ENCODE measurements at places on chromosomes 1 and 21.

DNA sequence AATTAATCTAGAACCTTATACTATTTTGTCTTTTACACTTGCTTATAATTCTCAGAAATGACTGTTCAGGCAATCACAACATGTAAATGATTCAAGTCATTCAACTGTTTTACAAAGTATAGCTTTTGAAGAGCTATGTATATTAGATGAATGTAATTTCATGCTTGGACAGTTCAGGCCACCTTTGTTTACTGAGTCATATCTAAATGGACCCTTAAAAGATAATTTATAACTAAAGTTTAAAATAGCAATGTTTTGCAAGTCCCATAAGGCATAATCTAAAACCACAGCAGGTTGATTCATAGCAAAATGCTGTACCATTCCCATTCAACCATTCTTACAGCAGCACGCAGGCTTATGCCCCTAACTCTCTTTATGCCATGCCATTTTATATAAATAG, 64.8 kb downstream of the PIK3R3 start:
- DNase-seq: no peak

GRCh38 chr1:13893409-13893821, 193.4 kb downstream of the PRDM2 start:
- no peak for DNase-seq

- no peak for DNase-seq
Measured at GRCh38 chr1:32001863-32002262, 11.8 kb upstream of the KHDRBS1 start.

DNA sequence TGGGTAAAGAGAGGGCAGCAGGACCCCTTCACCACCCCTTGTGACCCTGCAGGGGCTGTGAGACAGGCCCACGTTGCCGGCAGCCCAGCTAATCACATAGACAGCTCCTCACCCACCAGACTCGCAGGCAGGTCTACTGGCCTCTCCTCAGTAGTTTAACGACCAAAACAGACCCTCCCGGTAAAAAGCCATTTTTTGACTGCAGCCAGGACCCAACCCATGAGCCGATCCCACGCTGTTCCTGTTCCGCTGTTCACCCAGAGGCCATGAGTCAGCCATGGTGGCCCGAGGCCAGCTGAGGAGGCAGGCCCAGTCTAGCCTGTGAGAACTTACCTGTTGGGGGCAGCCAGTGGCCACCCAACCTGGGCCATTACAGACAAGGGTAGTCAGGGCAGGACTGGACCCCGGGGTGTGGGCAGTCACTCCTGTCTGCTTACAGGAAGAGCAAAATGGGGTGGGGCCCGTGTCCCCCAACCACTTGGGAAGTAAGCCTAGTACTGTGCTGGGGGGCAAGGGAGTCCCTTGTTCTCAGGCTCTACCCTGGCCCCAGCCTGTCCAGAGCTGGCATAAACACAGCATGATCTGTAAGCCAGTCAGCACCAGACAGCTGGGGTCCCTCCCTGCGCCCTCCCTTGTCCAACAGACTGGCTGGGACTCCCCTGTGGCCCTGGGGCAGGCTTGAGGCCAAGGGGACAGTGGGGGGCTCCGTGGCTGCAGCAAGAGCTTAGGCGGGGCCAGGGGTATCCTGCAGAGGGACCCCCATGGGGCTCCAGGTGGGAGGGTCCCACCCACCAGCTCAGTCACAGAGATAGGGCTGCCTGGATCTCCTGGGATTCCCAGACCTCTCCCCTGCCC, 61.9 kb downstream of the WNT9A start:
- DNase-seq: no peak

DNA sequence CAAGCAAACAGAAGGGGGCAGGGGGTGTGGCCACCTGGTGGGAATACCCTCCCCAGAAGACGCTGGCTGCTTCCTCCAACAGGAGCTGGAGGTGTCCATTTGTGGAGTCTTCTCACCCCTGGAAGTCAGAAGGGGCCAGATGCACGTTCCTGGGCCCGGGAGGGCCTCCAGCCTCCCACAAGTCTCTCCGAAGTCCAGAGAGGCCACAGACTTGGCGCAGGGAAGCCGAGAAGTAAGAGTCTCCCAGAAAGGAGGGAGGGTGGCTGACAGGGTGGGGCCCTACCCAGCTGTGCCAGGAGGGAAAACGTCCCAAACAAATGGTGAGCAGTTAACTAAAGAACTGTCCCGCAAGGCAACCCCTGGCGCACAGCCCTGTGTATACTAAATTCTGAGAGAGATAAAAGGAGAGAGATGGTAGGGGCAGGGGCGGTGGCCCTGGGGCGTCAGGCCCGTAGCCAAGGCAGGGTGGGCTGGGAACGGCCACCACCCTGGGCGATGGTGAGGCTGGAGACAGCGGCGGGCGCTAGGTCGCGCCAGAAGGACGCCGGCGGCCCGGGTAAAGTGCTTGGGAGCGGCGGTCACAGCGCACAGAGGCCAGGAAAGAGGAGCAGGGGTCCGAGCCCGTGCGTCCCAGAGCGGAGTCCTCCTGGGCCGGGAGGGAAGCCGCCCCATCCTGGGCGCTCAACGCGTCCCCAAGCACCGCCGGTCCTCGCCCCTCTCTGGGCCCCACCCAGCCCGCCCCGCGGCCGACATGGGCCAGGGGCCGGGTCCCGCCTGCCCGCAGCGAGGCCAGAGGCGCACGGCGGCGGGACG, 1.2 kb downstream of the CHD5 start:
- DNase-seq: peak; percentile 30

DNA sequence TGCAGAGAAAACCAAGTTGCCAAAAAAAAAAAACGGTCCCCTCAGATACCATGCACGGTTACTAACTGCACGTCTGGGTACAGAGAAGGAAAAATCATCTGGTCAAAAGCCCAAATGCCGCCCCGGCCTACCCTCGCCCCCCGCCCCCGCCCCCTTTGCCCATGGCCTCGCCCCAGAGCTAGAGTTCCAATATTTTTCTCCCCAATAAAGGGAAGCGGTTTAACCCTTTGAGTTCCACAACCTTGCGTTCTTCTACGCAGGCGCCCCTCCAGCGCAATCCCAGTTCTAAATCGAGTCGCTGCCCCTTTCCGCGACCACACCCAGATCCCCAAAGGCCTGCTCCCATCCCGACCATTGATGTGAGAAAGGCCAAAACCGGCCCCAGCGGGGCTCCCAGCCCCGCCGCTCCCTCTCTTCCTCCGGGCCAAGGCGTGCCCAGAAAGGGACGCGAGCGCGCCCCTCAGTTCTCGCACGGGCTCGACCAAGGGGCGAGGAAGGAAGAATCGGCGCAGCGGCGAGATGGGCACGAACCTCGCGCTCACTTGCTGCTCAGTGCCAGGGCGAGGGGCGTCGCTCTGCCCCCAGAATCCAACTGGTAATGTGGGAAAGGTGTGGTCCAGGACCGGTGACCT, 797 bp downstream of the WDR47 start:
- no peak for DNase-seq

DNA sequence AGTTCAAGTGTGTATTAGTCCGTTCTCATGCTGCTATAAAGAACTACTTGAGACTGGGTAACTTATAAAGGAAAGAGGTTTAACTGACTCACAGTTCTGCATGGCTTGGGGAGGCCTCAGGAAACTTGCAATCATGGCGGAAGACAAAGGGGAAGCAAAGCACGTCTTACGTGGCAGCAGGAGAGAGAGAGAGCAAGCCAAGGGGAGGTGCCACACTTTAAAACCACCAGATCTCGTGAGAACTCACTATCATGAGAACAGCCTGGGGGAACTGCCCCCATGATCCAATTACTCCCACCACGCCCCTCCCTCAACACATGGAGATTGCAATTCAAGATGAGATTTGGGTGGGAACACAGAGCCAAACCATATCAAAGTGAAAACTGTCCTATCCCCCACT, 4.1 kb upstream of the MIS18A start:
- no peak for DNase-seq

DNA sequence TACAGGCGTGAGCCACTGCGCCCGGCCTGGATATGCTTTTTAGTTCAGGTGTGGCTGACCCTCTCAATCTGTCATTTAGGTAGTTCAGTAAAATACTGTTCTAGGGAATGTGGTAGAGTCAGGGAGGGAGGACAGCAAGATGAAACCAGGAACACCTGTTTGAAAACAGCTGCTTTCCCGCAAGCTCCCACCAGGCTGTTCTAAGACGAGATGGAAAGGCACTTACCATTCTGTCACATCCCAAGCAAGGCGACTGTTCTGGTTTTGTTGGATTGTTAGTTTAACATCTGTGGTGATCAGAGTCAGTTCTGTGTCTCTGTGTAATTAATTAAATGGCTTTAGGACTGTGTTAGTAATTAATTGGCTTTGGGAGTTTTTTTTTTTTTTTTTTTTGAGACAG, 2.9 kb downstream of the CHAF1B start:
- DNase-seq: no peak

DNA sequence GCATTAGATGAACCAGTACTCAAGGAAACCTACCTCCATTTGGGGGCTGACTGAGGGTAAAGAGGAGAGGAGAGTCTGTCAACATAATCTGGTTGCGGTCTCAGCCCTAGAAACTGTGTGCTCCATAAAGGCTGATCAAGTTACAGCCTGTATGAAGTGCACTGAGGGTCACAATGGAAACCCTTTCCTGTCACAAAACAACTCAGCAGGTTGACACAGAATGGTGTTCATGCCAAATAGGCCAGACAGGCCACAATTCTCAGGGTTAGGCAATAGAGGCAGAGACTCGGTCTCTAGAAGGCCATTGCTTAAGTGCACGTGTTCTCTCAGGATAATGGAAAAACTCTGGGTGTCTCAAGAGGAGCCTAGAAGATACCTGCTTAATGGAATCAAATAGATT, 4.1 kb upstream of the ANKRD35 start:
- no peak for DNase-seq

DNA sequence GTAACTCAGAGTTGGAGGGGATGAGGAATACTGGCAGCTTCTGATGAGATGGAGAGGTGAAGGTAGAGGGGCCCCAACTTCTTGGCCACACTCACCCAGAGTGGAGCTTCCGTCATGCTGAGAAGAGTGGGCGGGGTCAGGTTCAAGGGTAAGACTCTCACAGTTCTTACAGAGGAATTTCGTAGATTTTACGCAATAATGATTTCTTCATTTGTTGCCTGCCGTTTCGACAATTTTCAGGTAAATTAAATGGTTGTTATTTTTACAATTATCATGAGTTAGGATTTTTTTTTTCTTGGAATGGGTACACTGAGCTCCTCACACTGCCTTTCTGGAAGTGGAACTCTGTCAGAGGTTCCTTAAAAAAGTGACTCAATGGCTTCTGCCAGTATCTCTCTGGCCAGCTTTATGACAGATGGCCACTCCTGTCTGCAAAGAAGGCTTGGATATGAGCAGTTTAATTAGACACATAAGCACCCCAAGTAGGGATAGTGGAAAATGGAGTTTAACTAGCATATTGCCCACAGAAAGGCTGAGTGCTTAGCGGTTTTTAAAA, 13.8 kb upstream of the NLRP3 start:
- no peak for DNase-seq

- no peak for DNase-seq
Measured at GRCh38 chr1:34896612-34897011, 32.8 kb downstream of the DLGAP3 start.

GRCh38 chr1:218669431-218669830, 324.3 kb downstream of the TGFB2 start:
- no peak for DNase-seq

- DNase-seq: no peak
Measured at GRCh38 chr1:19923137-19923952, at the start of gene PLA2G2E. Gene PLA2G2E, minus strand, starts transcription at chr1:19923617. Its CDS starts 58 bp downstream, at chr1:19923559.

GRCh38 chr1:41387667-41388091, 26.4 kb downstream of the FOXO6 start:
- DNase-seq: peak; percentile 90

GRCh38 chr1:65363484-65363883, 54.1 kb downstream of the DNAJC6 start:
- no peak for DNase-seq

Data from DMS79 (cell line).